ENCODE measurements at places on chromosomes 13 and 19.

DNA sequence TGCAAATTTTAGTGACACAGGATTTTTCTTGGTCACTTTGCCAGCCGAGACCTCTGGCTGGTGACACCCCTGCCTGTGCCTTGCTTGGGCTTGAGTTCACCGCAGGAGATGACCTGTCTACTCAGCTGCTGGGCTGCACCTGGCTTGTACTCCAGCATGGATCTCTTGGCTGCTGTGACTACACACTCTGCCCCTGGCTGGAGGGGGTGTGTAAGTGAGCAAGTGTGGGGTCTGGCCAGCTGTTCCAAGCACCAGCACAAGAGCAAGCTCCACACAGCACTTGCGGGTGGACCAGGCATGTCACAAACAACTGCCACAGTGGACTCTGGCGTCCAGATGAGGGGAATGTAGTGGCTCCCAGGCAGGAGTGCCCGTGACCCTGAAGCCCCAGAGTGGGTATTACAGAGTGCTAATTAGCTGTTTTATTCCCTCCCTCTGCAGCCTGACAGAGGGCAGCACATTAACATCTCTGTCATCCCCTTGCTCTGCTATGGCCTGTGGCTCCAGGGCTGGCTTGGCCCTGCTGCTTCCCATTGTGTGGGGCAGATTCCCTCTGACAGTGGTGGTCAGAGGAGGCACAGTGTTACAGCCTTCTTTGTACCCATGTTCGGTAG, 1387.2 kb downstream of the OLFM4 start:
- no peak overlapping the region for H3K27ac ChIP-seq
- no peaks in the 10 kb centered on the region for H3K36me3 ChIP-seq
- H3K4me1 ChIP-seq, result no peaks in the 10 kb centered on the region
- DNase-seq, result no peak

- H3K27ac ChIP-seq, result no peak overlapping the region
- H3K27me3 ChIP-seq, result no peaks in the 10 kb centered on the region
- H3K36me3 ChIP-seq, result no peaks in the 10 kb centered on the region
- no peaks in the 10 kb centered on the region for H3K4me1 ChIP-seq
- no peak for DNase-seq
Observed at GRCh38 chr13:113048766-113049165, 56.8 kb upstream of the F7 start.

GRCh38 chr13:65605396-65605795, 1624.7 kb downstream of the PCDH9 start:
- no peak overlapping the region for H3K27ac ChIP-seq
- no peak overlapping the region for H3K4me3 ChIP-seq
- no peaks in the 10 kb centered on the region for H3K27me3 ChIP-seq

GRCh38 chr13:96993634-96994016, 651 bp downstream of the OXGR1 start:
- no peaks in the 10 kb centered on the region for H3K27me3 ChIP-seq
- no peak overlapping the region for H3K27ac ChIP-seq
- H3K36me3 ChIP-seq, result no peaks in the 10 kb centered on the region
- no peak for DNase-seq
- no peaks in the 10 kb centered on the region for H3K4me1 ChIP-seq

GRCh38 chr19:1587872-1588271, 4.8 kb downstream of the MBD3 start:
- no peaks in the 10 kb centered on the region for H3K36me3 ChIP-seq
- DNase-seq, result no peak
- H3K4me3 ChIP-seq, result no peak overlapping the region
- H3K27me3 ChIP-seq, result no peaks in the 10 kb centered on the region
- H3K4me1 ChIP-seq, result peaks cover 10% of the 10 kb centered on the region

DNA sequence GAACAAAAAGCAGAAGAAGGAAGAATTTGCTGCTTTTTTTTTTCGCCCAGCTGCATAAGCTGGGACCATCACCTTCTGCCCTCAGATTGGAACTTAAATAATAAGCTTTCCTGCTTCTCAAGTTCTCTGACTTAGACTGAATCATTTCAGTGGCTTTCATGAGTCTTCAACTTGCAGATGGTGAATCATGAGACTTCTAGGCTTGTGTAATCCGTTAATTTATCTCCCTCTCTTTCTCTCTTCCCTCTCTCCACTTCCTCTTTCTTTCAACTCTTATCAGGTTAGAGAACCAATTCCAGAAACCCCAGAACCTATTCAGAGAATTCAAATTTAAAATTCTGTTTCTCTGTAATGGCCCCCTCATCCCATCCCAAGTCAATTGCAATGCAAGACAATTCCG, 1153.7 kb downstream of the PCDH9 start:
- no peaks in the 10 kb centered on the region for H3K36me3 ChIP-seq
- H3K4me3 ChIP-seq, result no peak overlapping the region
- no peaks in the 10 kb centered on the region for H3K27me3 ChIP-seq
- H3K4me1 ChIP-seq, result no peaks in the 10 kb centered on the region
- no peak for DNase-seq

- H3K36me3 ChIP-seq, result no peaks in the 10 kb centered on the region
- no peak overlapping the region for H3K27ac ChIP-seq
- H3K4me3 ChIP-seq, result no peak overlapping the region
- DNase-seq, result no peak
Observed at GRCh38 chr19:47550129-47550528, 22.8 kb downstream of the ZNF541 start.

DNA sequence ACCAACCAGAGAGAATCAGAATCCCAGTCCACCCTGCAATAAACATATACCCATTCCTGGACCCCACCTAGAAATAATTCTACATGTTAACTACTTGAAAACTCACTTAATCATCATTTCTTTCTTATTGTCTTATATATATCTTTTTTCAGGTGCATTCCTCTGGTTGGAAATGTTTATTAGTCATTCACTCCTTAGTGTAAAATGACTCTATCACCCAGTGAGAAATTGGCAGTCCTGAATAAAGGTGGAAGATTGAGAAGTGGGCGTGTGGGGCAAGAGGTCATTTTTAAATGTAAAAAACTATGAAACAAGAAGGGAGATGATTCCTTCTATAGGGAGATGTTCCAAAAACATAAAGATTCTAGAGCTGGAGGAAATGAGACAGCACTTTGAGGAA, 101.2 kb upstream of the MBNL2 start:
- H3K27ac ChIP-seq, result no peak overlapping the region
- H3K4me3 ChIP-seq, result no peak overlapping the region
- no peak for DNase-seq
- H3K27me3 ChIP-seq, result no peaks in the 10 kb centered on the region

GRCh38 chr19:3537438-3538240, 1.3 kb upstream of the TEKTIP1 start:
- H3K27me3 ChIP-seq, result no peaks in the 10 kb centered on the region
- no peak overlapping the region for H3K27ac ChIP-seq
- no peaks in the 10 kb centered on the region for H3K4me1 ChIP-seq

GRCh38 chr19:44990966-44991365, 10.3 kb upstream of the RELB start:
- H3K27me3 ChIP-seq, result no peaks in the 10 kb centered on the region
- no peak overlapping the region for H3K27ac ChIP-seq
- H3K36me3 ChIP-seq, result no peaks in the 10 kb centered on the region
- no peak for DNase-seq

GRCh38 chr13:47100214-47100853, 203.5 kb upstream of the HTR2A start:
- no peak overlapping the region for H3K27ac ChIP-seq
- no peaks in the 10 kb centered on the region for H3K27me3 ChIP-seq
- no peaks in the 10 kb centered on the region for H3K4me1 ChIP-seq
- H3K36me3 ChIP-seq, result no peaks in the 10 kb centered on the region

- H3K4me1 ChIP-seq, result no peaks in the 10 kb centered on the region
- H3K27me3 ChIP-seq, result peaks cover 29% of the 10 kb centered on the region
- no peak overlapping the region for H3K4me3 ChIP-seq
- H3K27ac ChIP-seq, result no peak overlapping the region
- no peak for DNase-seq
- no peaks in the 10 kb centered on the region for H3K36me3 ChIP-seq
Observed at GRCh38 chr19:40216013-40216776, 2.0 kb downstream of the TTC9B start.

GRCh38 chr13:94548821-94549231, 47.1 kb downstream of the TGDS start:
- no peaks in the 10 kb centered on the region for H3K36me3 ChIP-seq
- peaks cover 5% of the 10 kb centered on the region for H3K4me1 ChIP-seq
- H3K27ac ChIP-seq, result peak overlapping the region; percentile 91
- no peaks in the 10 kb centered on the region for H3K27me3 ChIP-seq
- peak; percentile 62 for DNase-seq

DNA sequence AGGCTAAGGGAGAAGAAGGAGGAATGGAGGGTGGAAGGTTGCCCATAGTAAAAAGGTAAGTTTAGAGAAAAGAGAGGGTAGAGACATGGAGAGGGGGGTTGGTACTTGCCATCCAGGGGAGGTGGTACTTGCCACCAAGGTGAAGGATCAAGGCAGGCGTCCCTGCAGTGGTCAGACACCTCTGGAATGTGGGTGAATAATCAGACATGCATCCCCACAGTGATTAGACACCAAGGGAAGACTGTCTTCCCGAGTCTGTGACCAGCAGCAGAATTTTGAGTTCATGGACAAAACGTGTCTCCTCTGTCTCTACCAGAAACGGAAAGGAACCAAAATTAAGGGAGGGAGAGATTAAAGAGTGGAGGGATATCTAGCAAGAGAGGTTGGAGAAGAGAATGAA, 27.1 kb upstream of the IGFL1 start:
- no peaks in the 10 kb centered on the region for H3K27me3 ChIP-seq
- no peak overlapping the region for H3K4me3 ChIP-seq
- H3K36me3 ChIP-seq, result no peaks in the 10 kb centered on the region
- no peaks in the 10 kb centered on the region for H3K4me1 ChIP-seq
- H3K27ac ChIP-seq, result no peak overlapping the region

GRCh38 chr13:106919638-106920037, 351.7 kb upstream of the ARGLU1 start:
- H3K27ac ChIP-seq, result no peak overlapping the region
- DNase-seq, result no peak
- no peaks in the 10 kb centered on the region for H3K27me3 ChIP-seq
- no peaks in the 10 kb centered on the region for H3K4me1 ChIP-seq

DNA sequence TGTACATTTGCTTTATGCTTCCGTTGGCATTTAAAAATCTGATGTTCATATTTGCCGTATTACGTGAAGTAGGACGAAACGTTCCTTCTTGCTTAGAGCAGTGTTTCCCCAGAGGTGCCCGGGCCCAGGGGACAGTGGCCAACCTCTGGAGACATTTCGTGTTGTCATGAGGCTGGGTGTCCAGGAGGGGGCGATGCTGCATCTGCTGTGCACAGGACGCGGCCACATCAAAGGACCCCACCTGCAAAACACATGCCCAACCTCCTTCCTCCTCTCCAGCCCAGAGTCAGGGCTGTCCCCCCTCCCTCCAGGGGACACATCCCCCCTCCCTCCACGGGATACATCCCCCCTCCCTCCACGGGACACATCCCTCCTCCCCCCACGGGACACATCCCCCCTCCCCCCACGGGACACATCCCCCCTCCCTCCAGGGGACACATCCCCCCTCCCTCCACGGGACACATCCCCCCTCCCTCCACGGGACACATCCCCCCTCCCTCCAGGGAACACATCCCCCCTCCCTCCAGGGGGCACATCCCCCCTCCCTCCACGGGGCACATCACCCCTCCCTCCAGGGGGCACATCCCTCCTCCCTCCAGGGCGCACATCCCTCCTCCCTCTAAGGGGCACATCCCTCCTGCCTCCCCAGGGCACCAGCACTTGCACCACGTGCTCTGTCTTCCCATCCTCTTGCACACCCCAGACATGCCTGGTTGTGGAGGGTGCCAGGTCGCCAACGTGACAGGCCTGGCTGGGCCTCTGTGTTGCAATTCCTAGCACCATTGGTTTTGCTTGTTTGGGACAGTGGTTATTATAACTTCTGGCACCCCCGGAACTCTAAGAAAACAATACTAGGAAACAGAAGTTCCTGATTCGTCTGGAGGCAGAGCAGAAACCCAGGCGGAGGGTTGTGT, 46.7 kb downstream of the GAS6 start:
- peak; percentile 90 for DNase-seq
- no peaks in the 10 kb centered on the region for H3K4me1 ChIP-seq
- H3K36me3 ChIP-seq, result no peaks in the 10 kb centered on the region
- no peak overlapping the region for H3K27ac ChIP-seq
- no peak overlapping the region for H3K4me3 ChIP-seq

DNA sequence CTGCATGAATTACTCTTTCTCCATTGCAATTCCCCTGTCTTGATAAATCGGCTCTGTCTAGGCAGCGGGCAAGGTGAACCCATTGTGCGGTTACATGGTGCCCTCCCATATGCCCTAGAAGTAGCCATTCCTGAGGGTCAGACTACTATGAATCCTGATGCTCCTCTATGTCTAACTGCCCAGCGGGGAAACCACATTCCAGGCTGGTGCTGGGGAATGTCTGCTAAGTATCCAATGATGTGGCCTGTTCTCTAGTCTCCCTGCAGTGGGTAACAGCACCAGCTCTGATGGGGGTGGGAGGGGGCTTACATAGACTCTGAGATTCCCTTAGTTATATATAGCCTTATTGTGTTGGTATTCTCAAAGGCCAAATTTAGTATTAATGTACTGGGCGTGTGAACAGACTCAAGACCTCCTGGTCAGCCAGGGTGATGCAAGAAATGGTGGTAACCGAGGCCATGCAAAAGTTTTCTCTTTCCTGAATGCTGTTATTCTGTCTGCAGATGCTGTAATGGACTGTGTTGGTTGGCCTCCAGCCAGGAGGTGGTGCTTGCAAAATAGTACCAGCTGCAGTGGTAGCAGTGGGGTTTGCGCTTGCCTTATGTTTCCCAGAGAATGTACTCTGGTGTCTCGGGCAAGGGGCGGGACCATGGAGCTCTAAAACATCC, 564.8 kb upstream of the SLITRK1 start:
- no peaks in the 10 kb centered on the region for H3K36me3 ChIP-seq
- H3K4me3 ChIP-seq, result no peak overlapping the region
- H3K27ac ChIP-seq, result no peak overlapping the region
- DNase-seq, result no peak
- H3K27me3 ChIP-seq, result no peaks in the 10 kb centered on the region
- H3K4me1 ChIP-seq, result no peaks in the 10 kb centered on the region

- H3K4me1 ChIP-seq, result no peaks in the 10 kb centered on the region
- no peak overlapping the region for H3K27ac ChIP-seq
- DNase-seq, result no peak
- no peaks in the 10 kb centered on the region for H3K36me3 ChIP-seq
- H3K27me3 ChIP-seq, result peaks cover 29% of the 10 kb centered on the region
Observed at GRCh38 chr19:398719-399118, 10.2 kb downstream of the C2CD4C start.

DNA sequence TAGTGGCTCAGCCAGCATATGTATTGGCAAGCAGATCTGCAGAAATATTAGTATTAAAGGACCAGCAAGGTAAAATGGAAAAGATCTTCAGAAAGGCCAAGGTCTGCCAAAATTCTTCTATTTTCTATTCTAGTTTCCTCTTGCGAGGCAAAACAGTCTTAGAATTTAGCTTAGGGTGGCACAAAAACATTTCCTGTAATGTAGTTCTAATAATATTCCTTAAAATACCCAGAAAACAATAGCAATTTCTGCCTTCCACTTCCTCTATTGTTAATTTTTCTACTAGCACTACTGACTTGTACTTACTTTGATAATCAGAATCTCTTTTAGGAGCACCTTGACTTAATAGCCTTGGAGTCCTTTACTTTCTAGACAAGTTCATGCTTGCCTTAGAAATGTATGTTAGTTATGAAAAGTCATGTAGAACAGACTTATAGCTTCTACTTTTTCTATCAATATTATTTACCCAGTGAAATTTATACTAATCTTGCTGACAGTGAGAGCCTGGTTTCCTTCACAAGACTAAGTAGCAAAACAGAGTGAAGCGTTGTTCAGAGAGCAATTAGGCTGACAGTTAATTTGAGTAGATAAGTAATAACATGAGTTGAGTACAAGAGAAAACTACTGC, 23.9 kb upstream of the LPAR6 start:
- no peaks in the 10 kb centered on the region for H3K36me3 ChIP-seq
- peak overlapping the region; percentile 10 for H3K27ac ChIP-seq
- H3K4me1 ChIP-seq, result no peaks in the 10 kb centered on the region
- H3K4me3 ChIP-seq, result no peak overlapping the region
